ENCODE measurements at places on chromosomes 11 and 22. TPM values are rescaled to one million over a fixed set of nuclear protein-coding genes. Genes with fewer than 3 reads are reported as not detected.

Gene ZC3H12C
- total RNA-seq: 8.5 TPM

Gene CSF2RB
- total RNA-seq: under 0.01 TPM

Gene IGSF22
- not detected for total RNA-seq

Gene MMP13
- total RNA-seq: not detected

Gene CCDC83
- total RNA-seq: not detected

Gene CABP4
- total RNA-seq: not detected

Gene CCDC116
- total RNA-seq: 0.26 TPM

Gene HTR3A
- total RNA-seq: not detected

Gene OR8G5
- not detected for total RNA-seq

Gene SCT
- 0.43 TPM for total RNA-seq

Gene ACCS
- 23.3 TPM for total RNA-seq

Gene RHBDD3
- total RNA-seq: 13.0 TPM

Gene MOGAT2
- total RNA-seq: not detected

Gene VWCE
- 14.9 TPM for total RNA-seq

Gene UCP3
- 0.09 TPM for total RNA-seq

Gene APOL6
- total RNA-seq: 13.7 TPM

Gene JAML
- not detected for total RNA-seq

Gene KRTAP5-9
- total RNA-seq: not detected

Gene NPAS4
- total RNA-seq: not detected

Gene SBF1
- 79.3 TPM for total RNA-seq

Gene LDHA
- 365 TPM for total RNA-seq

Gene FGF4
- total RNA-seq: not detected

Gene OR52E6
- not detected for total RNA-seq

Gene MAPK8IP2
- total RNA-seq: 0.32 TPM

Gene MIOX
- not detected for total RNA-seq

Gene KCNJ1
- total RNA-seq: under 0.01 TPM

Gene MOB2
- 28.1 TPM for total RNA-seq

Gene NPAT
- 6.3 TPM for total RNA-seq

Gene CEP126
- total RNA-seq: 1.5 TPM

Gene USP47
- 65.9 TPM for total RNA-seq

Gene CDC42EP1
- total RNA-seq: 4.1 TPM

Gene SCO2
- 2.8 TPM for total RNA-seq

Gene SMC1B
- total RNA-seq: not detected

Gene NAALADL1
- 38.0 TPM for total RNA-seq

Gene OR52H1
- 0.63 TPM for total RNA-seq

Gene ENDOD1
- 30.3 TPM for total RNA-seq

Gene SLC22A6
- not detected for total RNA-seq

Gene AP2A2
- total RNA-seq: 27.0 TPM

Gene API5
- 56.6 TPM for total RNA-seq

Gene APOBEC3H
- 0.34 TPM for total RNA-seq

Gene LAYN
- 48.4 TPM for total RNA-seq

Gene GLYAT
- total RNA-seq: not detected

Gene GAS2
- total RNA-seq: 0.63 TPM

Gene KRTAP5-11
- not detected for total RNA-seq

Gene PKP3
- total RNA-seq: 3.2 TPM

Gene MFRP
- total RNA-seq: not detected

Gene TCN1
- not detected for total RNA-seq

Gene CHRNA10
- 0.43 TPM for total RNA-seq

Gene TSSK2
- not detected for total RNA-seq

Gene PHF21B
- total RNA-seq: under 0.01 TPM

Gene LPXN
- 1.9 TPM for total RNA-seq

Gene B3GAT1
- total RNA-seq: not detected

Gene NAP1L4
- 130 TPM for total RNA-seq

Gene MS4A3
- total RNA-seq: not detected

Gene NRXN2
- total RNA-seq: 1.0 TPM

Gene BEST1
- total RNA-seq: 4.6 TPM

Gene MMP10
- 0.79 TPM for total RNA-seq

Data from bronchial smooth muscle cell (primary cell).